Hindlimb muscle (tissue), 1 donor: ENCODE measurements at places on chromosomes 13 and 19.
A peak's percentile ranks its signal among the peaks of the same experiment; 100 is the strongest.

GRCh38 chr13:94878602-94879165 is 166.3 kb upstream of the SOX21 start:
- no peak for DNase-seq

GRCh38 chr19:46489445-46490272 is 6.0 kb downstream of the PNMA8B start:
- DNase-seq = no peak

DNA sequence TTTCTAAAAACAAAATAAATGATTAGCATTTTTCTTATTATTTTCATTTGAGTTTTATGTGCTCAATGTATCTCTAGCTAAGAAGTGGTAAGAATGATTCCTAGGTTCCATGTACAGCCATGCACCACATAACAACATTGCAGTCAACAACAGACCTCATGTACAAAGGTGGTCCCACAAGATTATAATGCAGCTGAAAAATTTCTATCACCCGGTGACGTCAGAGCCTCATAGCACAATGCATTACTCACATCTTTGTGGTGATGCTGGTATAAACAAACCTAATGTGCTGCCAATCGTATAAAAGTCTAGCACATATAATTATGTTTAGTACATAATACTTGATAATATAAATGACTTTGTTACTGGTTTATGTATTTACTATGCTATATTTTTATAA is 120.5 kb downstream of the SLC7A1 start:
- DNase-seq = no peak

DNA sequence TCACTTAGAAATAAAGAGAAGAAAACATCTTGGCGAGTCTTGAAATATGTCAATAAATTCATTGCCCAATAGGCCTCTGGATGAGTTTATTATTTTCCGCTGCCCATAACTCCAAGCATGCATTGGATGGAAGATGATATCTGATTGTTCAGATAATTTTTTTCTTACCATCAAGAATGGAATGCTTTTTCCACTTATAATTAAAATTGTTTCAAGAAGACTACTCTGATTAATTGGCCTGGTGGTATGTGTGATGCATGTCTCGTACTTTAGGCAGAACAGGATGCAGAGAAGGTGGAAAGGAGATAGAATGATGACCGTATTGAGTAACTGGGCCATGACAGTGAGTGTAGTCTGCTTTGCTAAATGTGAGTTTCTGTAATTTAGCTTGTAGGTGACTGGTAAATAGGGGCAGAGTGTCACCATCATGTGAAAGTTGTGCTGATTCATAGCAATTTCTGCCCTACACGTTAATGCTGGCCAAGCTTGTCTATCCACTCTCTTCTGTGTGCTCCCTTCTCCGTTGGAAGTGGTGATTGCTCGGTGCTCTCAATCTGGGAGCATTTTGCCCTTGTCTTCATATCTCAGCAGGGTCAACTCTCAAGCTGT is 13.5 kb upstream of the SPATA13 start:
- DNase-seq = no peak

DNA sequence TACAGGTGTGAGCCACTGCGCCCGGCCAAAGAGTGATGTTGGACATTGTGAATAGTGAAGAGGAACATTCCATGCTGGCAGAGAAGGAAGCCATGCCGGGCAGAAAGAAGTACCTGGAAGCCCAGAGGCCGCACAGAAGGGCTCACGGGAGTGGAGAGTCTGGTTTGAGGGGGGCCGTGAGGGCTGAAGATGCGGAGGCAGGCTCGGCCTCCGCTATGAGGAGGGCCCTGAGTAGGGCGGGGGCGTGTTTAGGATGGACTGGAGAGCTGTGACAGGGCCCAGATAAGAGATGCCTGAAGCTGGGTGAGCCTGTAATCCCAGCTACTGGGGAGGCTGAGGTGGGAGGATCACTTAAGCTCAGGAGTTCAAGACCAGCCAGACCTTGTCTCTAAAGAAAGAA is 1.6 kb downstream of the JOSD2 start:
- DNase-seq = no peak

DNA sequence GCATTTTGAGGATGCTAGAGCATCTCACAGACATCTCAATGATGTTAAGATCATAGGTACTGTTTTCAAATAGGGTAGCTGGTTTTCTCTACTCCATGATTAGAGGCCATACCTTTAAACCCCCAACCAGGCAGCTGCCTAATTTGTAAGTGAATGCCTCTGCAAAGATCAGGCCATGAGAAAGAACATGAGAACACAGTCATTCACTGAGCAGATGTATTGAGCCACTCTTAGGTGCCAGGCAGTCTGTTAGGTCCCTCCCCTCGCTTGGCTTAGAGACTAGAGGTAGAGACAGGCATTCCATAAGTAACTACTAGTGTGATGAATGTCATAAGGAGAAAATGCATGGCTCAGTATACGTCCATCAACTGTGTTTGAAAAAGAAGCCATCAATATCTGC is 410.0 kb downstream of the FGF9 start:
- DNase-seq = no peak

DNA sequence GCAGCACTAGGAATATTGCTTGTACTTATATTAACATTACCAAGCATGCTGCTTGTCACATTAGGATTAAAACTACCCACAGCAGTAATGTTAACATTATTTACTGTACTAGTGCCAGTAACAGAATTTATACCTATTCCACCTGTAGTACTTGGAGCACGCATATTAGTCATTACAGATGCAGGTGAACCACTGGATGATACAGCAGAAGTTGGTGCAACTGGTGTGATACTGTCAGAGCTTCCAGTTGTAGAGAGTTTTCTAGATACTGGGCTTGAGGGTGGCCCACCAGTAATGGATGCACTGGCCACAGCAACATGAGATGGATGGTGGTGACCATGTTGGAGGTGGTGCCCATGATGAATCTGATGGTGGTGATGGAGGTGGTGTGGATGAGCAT is 1.1 kb downstream of the TSC22D1 start:
- no peak for DNase-seq

DNA sequence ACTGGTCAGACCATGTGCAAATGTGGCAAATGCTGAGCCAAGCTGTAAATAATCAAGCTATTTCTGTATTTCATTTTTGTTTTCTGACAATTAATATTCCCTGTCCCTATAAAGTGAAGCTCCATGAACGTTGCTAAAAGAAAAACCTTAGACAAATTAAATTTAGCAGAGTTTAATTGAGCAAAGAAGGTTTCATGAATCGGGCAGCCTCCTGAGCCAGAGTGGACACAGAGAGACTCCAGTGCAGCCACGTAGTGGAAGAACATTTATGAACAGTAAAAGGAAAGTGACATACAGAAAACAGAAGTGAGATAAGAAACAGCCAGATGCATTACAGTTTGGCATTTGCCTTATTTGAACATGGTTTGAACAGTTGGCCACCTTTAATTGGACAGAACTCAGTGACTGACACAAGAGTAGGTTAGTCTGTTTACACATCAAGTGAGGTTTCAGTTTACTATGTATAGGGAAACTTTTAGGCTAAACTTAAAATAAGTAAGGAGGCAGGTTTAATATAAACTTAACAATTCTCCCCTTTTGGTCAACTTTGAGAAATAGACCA is 69.7 kb downstream of the UFM1 start:
- DNase-seq = no peak

DNA sequence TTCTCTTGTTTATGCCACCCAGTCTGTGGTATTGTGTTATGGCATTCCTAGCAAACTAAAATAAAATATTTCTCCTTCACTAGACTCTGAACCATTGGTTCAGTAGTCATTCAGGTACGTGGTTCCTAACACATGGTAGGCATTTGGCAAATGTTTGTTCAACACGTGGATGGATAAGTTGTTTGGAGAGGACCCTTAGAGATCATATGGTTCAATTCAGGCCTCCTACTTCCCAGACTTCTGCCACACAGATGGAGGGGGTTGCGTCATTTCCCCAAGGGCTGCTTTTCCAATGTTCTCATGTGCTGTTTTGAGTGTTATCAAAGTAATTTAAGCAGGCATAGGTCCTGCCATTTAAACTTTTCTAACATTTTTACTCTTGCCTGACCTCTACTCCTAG is 6.7 kb downstream of the CXCL17 start:
- no peak for DNase-seq

DNA sequence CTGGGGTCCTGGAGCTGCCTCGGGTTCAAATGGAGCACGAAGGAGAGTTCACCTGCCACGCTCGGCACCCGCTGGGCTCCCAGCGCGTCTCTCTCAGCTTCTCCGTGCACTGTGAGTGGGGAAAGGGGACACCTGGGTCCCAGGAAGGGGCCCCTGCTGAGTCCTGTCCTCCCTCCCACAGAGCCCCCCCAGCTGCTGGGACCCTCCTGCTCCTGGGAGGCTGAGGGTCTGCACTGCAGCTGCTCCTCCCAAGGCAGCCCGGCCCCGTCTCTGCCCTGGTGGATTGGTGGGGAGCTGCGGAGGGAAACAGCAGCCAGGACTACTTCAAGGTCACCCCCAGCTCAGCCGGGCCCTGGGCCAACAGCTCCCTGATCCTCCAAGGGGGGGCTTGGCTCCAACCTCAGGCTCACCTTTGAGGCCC is 11.0 kb upstream of the SIGLEC11 start:
- no peak for DNase-seq

- peak; percentile 65 for DNase-seq
Measured at GRCh38 chr19:34364830-34365462, at the start of gene GPI. GPI (plus strand) TSS chr19:34365196; CDS start chr19:34365267, 71 bp downstream.

DNA sequence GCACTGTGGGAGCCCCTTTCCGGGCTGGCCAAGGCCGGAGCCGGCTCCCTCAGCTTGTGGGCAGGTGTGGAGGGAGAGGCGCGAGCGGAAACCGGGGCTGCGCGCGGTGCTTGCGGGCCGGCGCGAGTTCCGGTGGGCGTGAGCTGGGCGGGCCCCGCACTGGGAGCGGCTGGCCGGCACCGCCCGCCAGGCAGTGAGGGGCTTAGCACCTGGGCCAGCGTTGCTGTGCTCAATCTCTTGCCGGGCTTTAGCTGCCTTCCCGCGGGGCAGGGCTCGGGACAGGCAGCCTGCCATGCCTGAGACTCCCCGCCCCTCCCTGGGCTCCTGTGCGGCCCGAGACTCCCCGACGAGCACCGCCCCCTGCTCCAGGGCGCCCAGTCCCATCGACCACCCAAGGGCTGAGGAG is 405.2 kb upstream of the PRR20A start:
- no peak for DNase-seq

DNA sequence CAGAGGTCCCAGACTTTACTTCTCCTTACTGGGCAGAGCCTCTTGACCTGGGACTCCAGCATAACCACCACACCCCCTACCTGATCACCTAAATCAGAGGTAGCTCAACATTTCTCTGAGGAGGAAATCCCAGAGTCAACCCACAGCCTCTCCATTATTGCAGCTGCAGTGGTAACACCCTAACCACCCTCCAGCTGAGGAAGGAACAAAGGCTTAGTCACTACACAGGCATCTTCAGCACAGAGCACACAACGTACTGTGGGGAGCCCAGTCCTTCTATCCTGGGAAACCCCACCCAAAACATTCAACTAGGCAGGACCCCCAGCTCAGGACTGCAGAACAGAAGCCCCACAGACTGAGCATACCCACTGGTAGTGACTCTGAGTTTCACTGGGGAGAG is 824.7 kb upstream of the SLITRK5 start:
- DNase-seq = no peak

GRCh38 chr13:107104631-107105030 is 536.7 kb upstream of the ARGLU1 start:
- no peak for DNase-seq

DNA sequence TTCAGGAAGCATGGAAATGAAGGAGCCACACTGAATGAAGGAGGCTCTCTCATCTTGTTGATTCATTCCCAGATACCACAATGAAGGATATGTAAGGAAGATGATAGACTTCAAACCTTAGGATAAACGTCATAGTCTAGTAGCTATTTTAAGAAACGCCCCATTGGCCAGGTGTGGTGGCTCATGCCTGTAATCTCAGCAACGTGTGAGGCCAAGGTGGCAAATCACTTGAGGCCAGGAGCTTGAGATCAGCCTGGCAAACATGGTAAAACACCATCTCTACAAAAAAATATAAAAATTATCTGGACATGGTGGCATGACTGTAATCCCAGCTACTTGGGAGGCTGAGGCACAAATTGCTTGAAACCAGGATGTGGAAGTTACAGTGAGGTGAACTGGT is 17.1 kb upstream of the ZNF841 start:
- DNase-seq = no peak

- DNase-seq = no peak
Measured at GRCh38 chr13:43676320-43676719, 110.5 kb downstream of the ENOX1 start.

DNA sequence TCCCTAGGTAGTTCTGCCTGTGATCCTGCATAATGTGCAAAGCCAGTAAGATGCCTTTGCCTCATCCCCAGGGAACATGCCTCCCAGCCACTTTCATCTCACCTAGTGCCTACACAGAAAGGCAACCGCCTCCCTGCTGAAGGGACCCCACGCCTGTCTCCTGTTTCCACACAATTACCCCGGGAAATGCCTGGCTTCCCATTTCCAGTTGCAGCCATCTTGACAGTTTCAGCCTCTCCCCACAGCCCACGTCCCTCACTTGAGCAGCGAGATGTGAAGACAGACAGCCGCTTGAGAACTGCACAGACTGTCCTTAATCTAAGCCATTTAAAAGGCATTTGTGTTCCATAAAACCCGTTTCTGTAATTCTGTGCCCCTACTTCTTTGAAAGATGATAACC is 4.7 kb upstream of the UQCRFS1 start:
- no peak for DNase-seq

GRCh38 chr19:30360376-30361106 is 11.6 kb upstream of the ZNF536 start:
- DNase-seq = no peak

DNA sequence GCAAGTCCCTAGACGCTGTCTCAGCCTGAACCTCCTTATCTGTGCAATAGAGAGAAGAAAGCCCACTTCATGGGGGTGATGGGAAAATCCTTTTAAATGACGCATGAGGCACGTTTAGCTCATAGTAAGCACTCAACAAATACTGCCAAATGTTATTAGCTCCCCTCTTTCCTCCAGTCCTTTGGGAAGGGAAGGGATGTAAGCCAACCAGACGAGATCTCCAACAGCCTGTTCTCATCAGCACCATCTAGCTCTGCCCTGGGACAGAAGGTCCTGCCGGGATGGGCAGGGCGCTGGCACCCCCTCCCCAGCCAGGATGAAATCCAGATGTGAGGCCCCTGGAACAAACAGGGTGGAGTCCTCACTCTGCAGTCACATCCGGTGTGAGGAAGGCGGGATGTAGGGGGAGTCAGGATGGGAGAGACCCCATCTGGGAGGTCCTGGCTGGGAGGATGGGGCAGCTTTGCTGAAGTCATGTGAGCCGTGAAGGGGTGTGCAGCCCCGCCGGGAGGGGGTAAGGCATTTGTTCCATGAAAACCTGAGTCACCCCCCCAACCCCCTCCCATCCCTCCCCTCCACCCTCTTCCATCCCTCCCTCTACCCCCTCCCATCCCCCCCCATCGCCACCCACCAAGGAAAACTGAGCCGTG is 4.6 kb downstream of the S1PR2 start:
- DNase-seq = peak; percentile 92

DNA sequence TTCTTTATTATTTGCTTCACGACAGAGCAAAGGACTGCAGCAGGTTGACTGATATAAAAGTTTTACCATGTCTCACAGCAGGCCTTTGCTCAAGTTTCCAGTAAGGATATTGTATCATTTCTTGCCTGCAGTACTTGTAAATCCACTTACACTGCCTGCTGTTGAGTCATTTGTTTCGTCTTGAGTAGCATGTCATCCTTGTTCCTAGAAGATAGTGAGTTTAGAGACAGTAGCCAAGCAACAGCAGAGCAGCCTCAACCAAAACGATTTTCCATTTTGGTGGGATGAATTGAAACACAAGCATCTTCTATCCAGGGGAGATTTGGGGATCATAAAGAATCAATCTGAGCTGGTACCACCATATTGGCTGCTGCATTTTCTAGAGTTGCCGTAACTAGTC is 24.0 kb upstream of the ALOX5AP start:
- no peak for DNase-seq

- no peak for DNase-seq
Measured at GRCh38 chr13:27842571-27842970, 50.3 kb downstream of the GSX1 start.

GRCh38 chr19:34109596-34109995 is 62.7 kb upstream of the LSM14A start:
- DNase-seq = no peak
